G401 (cell line): ENCODE measurements at places on chromosomes 4 and X.

GRCh38 chr4:138405934-138406567, 163.9 kb upstream of the SLC7A11 start:
- DNase-seq, result no peak

DNA sequence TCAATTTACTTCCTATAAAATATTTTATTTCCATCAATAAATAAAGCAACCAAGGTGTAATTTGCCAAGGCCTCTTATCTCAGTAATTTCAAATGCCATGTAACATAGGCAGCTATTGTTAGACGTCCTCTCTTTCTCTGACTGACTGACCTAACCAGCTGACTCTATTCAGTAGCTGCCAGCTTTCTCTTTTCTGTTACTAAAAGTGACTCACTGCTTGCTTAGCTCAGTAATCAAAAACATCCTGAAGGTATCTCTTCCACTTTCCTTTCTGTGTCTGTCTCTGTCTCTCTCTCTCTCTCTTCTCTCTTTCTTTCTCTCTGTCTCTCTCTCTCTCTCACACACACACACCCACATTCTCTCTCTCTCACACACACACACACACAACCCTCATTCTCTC, 134.2 kb downstream of the SPOCK3 start:
- DNase-seq, result peak; percentile 17

DNA sequence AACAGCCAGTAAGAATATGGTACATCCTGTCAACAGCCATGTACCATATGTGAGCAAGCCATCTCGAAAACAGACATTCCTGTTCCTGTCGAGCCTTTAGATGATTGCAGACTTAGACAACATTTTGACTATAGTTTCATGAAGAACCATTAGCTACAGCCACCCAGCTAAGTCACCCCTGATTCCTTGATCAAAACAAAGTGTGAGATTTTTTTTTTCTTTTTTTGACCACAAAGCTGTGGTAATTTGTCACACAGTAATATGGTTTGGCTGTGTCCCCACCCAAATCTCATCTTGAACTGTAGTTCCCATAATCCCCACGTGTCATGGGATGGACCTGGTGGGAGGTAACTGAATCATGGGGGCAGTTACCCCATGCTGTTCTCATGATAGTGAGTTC, 15.2 kb upstream of the HADH start:
- no peak for DNase-seq

DNA sequence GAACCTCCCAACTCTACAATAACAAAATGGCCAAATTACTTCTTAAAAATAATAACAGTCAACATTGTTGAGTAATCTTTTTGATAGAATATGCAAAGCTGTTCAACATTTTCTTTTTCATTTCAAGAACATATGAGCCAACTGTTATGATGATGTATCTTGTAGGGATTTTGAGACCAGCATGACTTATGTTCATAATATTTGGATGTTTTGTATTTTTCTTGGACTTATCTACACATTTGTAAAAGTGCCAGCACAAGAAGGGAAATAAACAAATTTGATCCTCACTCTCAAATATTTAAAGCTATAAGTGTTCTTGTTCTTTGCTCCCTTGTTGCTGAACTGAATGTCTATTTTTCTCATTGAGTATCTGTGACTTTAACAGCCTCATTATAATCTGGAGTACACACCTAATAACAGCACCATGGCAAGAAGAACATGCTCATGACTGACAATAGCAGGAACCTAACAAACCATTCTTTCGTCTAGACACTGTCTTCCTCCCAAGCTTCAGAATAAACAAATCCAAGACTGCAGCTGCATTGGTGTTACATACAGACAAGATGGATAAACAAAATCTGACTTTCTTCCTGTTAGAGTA, 1049.7 kb downstream of the FAT4 start:
- DNase-seq, result no peak

DNA sequence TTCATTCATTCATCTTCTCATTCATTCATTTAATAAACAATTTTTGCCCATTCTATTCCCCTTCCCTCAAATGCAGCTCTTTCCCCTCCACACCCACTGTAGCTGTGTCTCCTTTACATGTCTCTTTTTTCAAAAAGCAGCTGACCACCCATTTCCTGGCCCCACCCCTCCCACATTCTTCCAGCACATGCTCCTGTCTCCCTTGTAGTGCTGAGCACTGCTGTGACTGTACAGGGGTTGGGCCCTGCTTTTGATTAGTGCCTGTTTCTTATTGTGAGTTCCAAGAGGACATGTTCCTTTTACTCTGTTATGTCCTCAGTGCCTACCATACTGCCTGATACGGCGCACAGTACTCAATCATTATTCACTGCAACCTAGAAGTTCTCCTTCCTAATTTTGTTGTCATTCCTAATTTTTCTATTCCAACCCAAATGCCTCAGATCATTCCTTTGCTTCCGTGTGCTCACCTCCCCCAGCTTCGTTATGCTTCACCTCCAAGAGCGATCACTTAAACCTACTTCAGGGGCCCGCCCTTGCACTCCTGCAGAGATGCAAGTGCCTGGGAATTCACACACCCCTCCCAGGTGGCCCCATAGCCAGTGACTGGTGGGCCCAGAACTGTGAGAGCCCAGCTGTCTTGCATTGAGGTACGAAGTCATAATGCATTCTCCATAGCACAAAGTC, 152.2 kb downstream of the STK32B start:
- DNase-seq, result no peak

DNA sequence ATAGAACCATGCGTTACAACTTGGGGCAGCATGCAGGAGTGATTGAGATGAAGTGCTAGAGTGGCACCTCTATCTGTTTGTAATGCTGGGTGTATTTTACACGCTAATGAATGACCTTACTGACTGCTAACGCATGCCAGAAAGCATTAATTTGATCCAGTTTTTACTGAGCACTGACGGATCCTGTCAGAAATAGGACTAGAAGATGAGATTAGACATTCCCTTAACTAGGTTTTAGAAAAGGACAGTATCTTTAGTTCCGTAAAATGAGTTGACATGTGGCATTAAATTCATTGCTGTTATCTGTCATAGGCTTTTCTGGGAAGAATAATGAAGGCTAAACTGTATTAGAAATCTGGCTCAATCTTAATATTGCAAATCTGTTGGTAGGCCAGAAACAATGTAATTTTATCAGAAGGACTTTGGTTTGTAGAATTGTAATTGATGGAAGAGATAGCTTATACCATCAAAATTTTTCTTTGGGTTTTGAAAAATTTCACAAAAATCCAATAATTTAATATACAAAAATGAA, 140.4 kb upstream of the WDFY3 start:
- DNase-seq, result no peak
